ENCODE measurements at places on chromosomes 7 and 10. TPM values are rescaled to one million over a fixed set of nuclear protein-coding genes. Genes with fewer than 3 reads are reported as not detected.

DNA sequence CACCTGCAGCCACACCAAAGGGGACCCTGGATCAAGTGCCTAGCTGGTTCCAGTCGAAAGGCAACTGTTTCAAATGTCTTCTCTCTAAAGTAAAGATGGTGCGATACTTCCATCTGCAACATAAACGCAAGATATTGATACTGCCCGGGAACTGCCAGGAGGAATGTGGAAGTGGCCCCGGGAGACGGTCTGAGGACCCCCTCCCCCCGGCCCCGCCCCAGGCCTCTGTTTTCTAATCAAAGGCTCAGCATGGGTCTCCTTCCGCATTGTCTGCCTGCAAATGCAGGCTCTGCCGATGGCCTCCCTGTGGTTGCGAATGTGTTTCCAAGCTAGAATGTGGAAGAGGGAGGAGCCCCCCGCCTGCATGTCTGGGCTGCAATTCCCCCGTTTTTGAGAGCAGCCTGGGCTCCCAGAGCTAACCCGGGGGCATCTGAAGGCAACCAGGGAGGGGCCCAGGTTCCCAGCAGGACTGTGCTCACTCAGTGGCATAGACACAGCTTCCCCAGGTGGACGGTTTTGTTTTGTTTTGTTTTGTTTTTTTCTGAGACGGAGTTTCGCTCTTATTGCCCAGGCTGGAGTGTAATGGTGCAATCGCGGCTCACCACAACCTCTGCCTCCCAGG lies 223.9 kb upstream of the PPP2R2D start:
- no peak overlapping the region for H3K4me3 ChIP-seq
- no peak for DNase-seq
- H3K36me3 ChIP-seq: no peaks in the 10 kb centered on the region
- H3K4me1 ChIP-seq: no peaks in the 10 kb centered on the region
- no peaks in the 10 kb centered on the region for H3K27me3 ChIP-seq

DNA sequence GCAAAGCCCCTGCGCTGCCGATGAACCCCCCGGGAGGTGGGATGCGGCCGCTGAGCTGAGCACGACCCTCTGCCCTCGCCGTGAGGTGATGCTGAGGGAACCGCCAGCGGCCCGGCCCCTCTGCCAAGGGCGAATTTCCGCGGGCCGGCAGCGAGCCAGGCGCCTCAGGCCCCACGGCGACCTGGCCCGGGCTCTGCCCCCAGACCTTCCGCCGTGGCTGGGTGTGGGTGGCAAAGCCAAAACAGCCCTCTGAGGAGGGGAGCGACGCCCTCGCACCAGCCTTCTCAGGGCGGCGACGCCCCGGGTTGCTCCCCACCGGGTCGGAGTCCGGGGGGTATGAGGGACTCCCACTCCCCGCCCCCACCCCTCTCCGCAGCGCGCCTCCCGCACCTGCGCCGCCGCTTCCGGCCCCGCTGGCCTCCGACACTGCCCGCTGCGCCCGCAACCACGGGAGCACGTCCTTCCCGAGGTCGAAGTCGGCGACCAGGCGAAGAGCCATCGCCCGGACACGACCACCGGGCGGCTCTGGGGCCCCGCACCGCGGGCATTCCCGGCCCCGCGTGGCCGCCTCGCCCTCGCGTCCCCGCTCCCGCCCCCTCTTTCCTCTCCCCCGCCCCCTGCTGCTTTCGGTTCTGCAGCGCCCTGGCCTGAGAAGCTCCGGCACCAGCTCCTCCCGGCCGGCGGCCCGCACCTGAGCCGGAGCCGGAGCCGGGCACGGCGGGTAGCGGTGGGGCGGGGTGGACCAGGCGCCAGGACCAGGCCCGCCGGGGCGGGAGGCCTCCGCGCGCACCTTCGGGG lies at the start of gene GSAP:
Gene GSAP (minus strand): TSS at position 527 of the 798 bp plus-strand sequence. CDS start 28 bp downstream, at position 499.
- H3K27me3 ChIP-seq: peaks cover 6% of the 10 kb centered on the region
- H3K4me1 ChIP-seq: peaks cover 11% of the 10 kb centered on the region
- H3K36me3 ChIP-seq: no peaks in the 10 kb centered on the region
- peak within 1 kb of the TSS; percentile 66 for H3K4me3 ChIP-seq
- DNase-seq: peak; percentile 58

- no peaks in the 10 kb centered on the region for H3K4me1 ChIP-seq
- no peaks in the 10 kb centered on the region for H3K36me3 ChIP-seq
- no peak for DNase-seq
Measured at GRCh38 chr7:140165422-140165821, 11.4 kb downstream of the KDM7A start.

DNA sequence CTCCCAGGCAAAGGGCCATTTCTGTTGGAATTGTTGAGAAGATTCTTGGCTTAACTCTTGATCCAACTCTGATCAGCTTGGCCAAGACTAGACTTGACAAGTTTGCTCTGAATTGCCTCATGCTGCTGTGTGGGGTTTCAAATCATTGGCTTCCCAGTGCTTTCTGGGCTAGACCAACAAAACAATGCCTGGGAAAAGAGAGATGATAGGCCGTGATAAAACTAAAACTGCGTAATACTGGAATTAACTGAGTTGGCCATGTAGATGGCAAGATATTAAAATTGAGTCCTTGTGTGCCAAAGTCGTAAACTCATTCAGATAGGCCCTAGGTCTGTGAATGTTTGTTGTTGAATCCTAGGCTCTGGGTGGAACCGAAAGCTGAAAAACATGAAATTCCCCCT lies 222.6 kb downstream of the MGMT start:
- peak; percentile 92 for DNase-seq
- peaks cover 2% of the 10 kb centered on the region for H3K36me3 ChIP-seq
- peaks cover 26% of the 10 kb centered on the region for H3K4me1 ChIP-seq
- H3K4me3 ChIP-seq: no peak overlapping the region
- H3K27me3 ChIP-seq: no peaks in the 10 kb centered on the region

DNA sequence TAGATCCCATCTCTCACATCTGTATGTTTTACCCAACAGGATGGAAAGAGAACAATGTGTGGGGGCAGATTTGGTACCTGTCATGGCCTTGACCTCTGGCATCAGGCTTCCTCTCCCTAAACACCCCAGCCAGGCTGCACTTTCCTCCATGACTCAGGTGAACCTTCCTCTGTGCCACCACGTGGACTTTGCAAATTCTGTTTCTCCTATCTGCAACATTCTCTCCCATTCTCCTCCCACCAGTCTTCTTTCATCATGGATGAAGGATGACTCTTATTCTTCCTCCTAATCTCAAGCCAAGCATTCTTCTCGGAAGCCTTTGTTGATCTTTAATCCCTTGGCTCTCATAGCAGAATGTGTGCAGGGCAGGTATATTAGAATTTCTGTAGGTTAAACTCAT lies 355.4 kb downstream of the KCNMA1 start:
- peaks cover 3% of the 10 kb centered on the region for H3K27me3 ChIP-seq
- DNase-seq: no peak
- no peaks in the 10 kb centered on the region for H3K4me1 ChIP-seq
- H3K4me3 ChIP-seq: no peak overlapping the region
- H3K27ac ChIP-seq: no peak overlapping the region
- H3K36me3 ChIP-seq: no peaks in the 10 kb centered on the region

- peaks cover 5% of the 10 kb centered on the region for H3K4me1 ChIP-seq
- H3K27me3 ChIP-seq: no peaks in the 10 kb centered on the region
- H3K27ac ChIP-seq: no peak overlapping the region
- H3K36me3 ChIP-seq: no peaks in the 10 kb centered on the region
- H3K4me3 ChIP-seq: no peak overlapping the region
Measured at GRCh38 chr10:88986549-88987242, 3.9 kb upstream of the FAS start.

GRCh38 chr7:138837627-138838026 lies 39.6 kb upstream of the ATP6V0A4 start:
- H3K36me3 ChIP-seq: peaks cover 15% of the 10 kb centered on the region
- no peak overlapping the region for H3K4me3 ChIP-seq
- peaks cover 4% of the 10 kb centered on the region for H3K4me1 ChIP-seq
- DNase-seq: peak; percentile 71

- H3K27ac ChIP-seq: no peak overlapping the region
- H3K4me1 ChIP-seq: peaks cover 19% of the 10 kb centered on the region
- H3K27me3 ChIP-seq: peaks cover 5% of the 10 kb centered on the region
Measured at GRCh38 chr10:78703593-78703992, 365.2 kb upstream of the ZMIZ1 start.

Gene OPN1SW
- not detected for total RNA-seq
